Umbilical cord (tissue), 2 donors: ENCODE measurements at places on chromosomes 5 and 9.
A peak's percentile ranks its signal among the peaks of the same experiment; 100 is the strongest.

DNA sequence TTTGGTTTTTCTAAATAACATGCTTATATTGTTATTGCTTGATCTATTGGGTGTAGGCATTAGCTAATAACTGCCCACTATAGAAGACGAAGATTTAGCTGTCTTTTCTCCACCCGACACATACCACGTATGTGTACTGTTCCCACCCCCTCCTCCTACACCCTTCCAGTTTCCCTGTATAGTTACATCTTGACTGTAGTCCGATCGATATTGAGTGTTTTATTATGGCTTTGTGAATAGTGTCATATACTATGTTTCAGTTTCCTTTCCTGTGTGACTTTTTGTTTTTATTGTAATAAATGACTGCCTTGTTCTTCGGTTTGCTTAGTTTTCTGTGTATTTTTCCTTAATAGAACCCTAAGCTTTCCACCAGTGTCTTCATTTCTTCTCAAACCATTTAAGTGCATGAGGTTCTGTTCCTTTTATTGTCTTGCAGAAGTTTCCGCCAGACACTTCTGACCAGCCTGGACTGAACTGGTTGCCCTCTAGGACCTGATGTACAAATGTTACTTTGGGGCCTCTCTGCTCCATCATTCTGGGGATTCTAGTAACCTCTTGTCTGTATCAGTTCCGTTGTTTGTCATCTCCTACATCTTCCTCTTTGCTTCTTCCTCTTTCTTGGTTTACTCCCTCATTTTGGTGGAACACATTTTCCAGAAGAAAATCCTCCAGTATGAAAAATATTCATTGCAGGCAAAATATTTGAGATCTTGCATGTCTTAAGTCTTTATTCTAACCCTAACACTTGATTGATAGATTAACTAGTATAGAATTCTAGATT is 61.8 kb downstream of the PRKACG start:
- peak; percentile 42 for DNase-seq

- no peak for DNase-seq
Measured at GRCh38 chr5:148343603-148344487, 8.5 kb downstream of the SPINK9 start.

- DNase-seq: no peak
Measured at GRCh38 chr5:142758796-142759145, 11.4 kb upstream of the ARHGAP26 start.

GRCh38 chr9:111637421-111637950 is 6.4 kb downstream of the DNAJC25 start:
- DNase-seq: no peak

DNA sequence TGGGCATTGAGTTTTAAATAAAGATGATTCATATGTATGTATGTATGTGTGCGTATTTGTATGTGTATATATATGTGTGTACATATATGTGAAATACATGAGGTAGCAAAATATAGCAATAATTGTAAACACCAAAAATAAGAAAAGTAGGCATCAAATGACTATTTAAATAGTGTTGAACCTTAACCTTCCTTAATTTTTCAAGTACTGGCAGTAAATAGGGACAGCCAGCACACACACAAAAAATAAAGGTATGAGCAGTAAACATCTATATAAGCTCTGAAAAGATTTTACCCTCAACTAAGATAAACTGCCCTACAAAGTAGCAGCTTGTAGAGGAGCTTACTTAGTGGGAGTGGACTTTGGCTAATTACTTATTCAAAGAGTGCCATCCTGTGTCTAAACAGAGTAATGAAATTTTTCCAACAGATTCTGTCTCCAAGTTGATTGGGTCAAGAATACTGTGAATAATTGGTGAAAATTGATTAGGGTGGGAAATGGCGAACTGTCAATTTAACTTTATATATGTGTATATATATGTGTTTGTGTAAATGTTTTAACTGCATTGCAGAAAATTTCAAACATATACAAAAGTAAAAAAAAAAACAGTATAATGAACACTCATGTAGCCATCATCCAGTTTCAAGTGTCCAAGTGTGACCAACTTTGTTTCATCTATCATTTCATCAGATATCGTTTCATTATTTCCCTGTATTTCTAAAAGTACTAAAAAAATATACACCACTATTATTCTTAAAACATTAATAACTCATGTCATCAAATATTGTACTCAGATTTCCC is 2.0 kb upstream of the ADAMTS6 start:
- peak; percentile 81 for DNase-seq

DNA sequence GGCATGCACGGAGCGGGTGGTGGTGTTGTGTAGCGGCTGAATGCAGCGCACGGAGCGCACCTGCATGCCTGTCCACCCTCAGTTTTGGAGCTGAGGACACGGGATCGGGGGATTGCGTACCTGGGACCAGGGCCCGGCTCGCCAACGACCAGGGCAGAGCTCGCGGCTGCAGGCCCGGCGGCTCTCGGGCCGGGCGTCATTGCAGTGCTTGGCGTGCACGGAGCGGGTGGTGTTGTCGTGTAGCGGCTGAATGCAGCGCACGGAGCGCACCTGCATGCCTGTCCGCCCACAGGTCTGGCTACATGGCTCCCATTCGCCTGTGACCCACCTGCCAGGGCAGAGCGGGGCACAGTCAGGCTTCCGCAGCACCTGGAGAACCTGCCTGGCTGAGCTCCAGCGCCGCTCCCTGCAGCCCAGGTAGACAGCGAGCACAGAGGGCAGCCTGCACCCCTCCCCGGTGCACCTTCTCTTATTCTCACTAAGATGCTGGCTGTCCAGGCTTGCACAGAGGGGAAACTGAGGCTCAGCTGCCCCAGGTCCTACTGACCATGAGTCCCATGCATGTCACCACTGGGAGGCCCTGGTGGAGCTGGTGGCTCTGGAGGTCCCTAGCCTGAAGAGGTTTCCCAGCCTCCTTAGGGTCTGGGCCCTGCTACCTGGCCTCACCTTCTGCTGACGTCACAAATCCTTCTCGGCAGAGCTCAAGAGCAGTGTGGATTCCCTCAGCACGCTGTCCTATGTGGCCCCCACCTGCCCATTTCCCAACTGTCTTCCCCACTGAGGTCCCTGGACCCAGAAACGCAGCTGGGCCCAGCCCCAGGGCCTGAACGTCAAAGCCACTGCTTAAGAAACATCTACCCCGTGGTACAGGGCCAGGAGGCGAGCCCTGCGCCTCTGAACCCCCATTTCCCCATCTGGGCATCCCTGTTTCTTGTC is 64.9 kb downstream of the ZNF354C start:
- DNase-seq: no peak

- DNase-seq: no peak
Measured at GRCh38 chr9:97559111-97559514, 57.6 kb downstream of the TMOD1 start.

DNA sequence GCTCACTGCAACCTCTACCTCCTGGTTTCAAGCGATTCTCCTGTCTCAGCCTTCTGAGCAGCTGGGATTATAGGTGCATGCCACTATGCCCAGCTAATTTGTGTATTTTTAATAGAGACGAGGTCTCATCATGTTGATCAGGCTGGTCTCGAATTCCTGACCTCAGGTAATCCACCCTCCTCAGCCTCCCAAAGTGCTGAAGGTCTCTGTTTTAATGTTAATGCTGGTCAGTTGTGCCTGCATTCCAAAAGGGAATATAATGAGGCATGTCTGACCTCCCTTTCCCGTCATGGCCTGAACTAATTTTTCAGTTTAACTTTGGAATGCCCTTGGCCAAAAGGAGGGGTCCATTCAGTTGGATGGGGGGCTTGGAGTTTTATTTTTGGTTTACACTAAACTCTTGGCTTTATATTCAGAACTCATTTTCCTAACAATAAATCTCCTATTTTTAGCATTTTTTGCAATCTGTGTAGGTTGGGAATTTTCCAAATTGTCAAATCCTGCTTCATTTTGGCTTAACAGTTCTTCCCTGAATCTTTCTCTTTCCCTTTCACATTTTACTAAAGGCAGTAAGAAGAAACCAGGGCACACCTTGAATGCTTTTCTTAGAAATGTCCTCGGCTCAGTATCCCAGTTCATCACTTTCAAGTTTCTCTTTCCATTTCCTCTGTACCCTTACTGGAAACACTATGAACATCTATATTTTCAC is 1175.5 kb downstream of the MAT2B start:
- DNase-seq: no peak

DNA sequence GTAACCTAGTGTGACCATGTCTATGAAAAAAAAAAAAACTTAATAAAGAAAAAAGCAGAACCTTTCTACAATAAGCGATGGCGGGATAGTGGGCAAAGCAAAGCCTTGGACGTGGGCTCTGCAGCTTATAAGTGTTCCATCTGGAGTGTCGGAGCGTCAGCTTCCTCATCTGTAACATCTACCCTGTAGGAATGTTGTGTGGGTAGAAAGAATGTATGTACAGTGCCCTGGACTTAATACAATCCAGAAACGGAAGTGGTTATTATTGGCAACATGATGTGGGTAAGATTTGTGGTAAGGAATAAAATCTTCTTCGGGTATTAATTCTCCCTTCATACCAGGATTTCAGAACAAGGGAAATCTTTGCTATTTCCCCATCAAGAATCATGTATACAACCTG is 66.5 kb downstream of the SEMA5A start:
- no peak for DNase-seq

- peak; percentile 43 for DNase-seq
Measured at GRCh38 chr9:110007477-110008270, 200.3 kb downstream of the C9orf152 start.

- no peak for DNase-seq
Measured at GRCh38 chr9:135926402-135927194, 19.3 kb upstream of the CAMSAP1 start.

DNA sequence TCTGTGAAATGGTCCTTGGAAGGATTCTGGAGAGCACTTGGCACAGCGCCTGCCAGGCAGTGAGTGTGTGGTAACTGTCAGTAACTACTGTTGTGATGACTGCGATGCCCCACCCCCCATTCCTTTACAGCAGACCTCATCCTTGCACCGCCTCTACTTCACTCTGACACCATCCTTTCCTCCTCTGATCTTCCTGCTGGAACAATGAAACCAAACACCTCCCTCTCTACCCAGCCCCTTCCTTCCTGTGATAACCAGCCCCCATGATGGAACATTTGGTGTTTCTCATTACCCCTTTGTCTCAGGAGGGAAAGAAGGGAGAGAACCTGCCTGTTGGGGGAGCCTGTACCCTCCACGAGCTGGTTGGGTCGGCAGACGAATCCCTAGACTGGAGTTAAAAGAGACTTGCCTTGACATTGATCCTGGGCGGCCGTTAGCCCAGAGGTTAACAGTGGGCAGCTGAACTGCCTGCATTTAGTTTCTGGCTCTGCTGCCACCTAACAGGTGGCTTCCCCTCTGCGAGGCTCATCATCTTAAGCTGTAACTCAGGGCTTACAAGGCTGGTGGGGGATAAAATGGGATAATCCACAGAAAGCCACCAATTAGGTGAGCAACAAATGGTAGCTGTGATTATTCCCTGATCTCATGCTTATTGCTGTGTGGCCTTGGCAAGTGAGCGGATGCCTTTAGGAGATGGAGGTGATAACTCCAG is 34.2 kb upstream of the GRPEL2 start:
- DNase-seq: peak; percentile 47

DNA sequence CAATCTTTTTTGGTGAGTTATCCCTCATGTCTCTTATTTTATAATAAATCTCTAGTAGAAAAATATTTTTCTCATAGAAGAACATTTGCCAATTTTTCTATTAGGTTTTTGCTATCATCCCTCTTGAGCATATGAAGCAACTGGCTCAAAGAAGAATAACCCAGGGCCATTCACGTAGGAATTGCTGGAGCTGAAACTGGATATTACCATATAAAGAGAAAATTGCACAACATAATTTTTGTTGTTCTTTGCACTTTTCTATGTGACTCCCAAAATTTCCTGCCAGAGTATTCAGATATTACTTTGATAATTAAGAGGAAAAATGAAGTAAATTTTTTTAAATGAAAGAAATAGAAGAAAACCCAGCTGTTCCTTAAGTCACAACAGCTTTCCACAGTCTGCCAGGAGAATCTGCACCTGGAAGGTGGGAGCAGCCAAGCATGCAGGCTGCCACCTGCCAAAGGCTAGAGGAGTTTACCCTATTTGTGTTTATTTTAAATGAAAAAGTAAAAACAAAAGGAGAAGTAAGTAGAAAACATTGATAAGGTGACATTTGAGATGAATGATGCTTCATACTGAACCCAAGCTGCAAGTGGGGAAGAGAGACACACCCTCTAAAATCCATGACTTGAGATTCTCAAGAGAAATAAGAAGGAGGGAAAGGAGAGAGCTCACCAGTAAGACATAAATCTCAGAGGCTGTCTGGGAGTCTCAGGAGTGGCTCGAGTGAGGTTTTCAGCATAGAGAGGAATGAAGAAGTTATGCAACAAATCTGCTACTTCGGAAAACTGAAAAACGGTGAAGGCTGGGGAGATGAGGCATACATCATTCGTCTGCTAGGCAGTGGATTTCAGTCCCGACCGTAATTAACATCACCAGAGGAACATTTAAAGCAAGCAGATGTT is 31.5 kb upstream of the FREM1 start:
- DNase-seq: peak; percentile 95

DNA sequence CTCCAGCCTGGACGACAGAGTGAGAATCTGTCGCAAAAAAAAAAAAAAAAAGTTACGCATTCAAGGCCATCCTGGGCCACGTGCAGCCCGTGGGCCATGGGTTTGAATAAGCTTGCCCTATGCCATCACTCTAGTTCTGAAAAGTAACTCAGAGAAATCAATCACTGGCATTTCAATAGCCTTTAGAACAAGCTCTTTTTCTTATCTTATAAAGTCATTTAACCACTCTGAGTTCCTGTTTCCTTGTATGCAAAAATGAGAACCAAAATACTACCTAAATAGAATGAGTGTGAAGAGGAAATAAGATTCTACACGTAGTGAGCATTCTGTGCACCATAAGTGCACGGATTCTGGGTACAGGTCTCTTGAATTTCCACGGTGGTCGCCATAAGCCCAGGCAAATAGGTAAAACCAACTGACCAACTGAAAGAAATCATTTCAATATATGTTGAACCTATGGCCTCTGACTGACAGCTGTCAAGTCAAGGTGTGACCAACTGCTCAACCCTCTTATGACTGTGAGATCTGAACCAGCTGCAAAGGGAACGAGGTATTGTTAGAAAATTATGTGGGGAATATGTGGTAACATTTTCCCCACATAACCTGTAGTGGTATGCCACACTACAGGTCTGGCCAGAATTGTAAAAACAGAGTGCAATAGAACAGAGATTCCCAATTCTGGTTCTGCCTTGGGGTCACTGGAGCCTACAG is 143.9 kb upstream of the LHFPL2 start:
- no peak for DNase-seq

DNA sequence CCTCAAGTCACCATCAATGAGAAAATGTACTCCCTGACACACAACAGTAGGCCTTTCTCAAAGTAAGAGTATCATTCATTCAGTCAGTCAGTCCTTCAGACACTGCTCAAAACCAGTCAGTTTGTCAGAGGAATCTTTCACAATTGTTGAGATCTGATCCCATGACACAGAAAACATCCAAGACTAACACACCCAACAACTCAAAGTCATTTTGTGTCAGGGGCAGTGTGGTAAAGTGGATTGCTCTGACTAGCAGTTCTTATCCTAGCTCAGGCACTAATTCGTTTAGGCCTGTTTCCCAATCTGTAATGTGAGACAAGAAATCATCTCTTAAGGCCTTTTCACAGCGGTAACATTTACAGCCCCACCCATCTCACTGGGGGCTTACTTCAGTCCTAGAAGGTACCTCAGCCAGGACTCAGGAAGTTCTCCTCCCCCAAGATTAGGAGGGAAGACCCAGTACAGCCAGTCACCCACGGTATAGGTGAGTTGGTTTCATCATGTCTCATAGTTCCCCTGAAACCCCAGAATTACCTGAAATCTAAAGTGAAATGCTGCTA is 31.9 kb downstream of the SH3TC2 start:
- no peak for DNase-seq

GRCh38 chr9:95092262-95093072 is 225.0 kb downstream of the FANCC start:
- DNase-seq: peak; percentile 82
